ENCODE measurements at places on chromosomes 11 and 22. TPM values are rescaled to one million over a fixed set of nuclear protein-coding genes. Genes with fewer than 3 reads are reported as not detected.

- DNase-seq: no peak
- no peaks in the 10 kb centered on the region for H3K4me1 ChIP-seq
- no peak overlapping the region for H3K4me3 ChIP-seq
- no peaks in the 10 kb centered on the region for H3K27me3 ChIP-seq
These were observed 16.9 kb downstream of the RTCB start for GRCh38 chr22:32395107-32395506.

- H3K27me3 ChIP-seq: no peaks in the 10 kb centered on the region
- H3K27ac ChIP-seq: peak overlapping the region; percentile 94
- H3K4me1 ChIP-seq: peaks cover 24% of the 10 kb centered on the region
- H3K4me3 ChIP-seq: peak overlapping the region; percentile 71
- DNase-seq: no peak
These were observed 876 bp upstream of the UBE2L6 start for GRCh38 chr11:57568330-57568766.

DNA sequence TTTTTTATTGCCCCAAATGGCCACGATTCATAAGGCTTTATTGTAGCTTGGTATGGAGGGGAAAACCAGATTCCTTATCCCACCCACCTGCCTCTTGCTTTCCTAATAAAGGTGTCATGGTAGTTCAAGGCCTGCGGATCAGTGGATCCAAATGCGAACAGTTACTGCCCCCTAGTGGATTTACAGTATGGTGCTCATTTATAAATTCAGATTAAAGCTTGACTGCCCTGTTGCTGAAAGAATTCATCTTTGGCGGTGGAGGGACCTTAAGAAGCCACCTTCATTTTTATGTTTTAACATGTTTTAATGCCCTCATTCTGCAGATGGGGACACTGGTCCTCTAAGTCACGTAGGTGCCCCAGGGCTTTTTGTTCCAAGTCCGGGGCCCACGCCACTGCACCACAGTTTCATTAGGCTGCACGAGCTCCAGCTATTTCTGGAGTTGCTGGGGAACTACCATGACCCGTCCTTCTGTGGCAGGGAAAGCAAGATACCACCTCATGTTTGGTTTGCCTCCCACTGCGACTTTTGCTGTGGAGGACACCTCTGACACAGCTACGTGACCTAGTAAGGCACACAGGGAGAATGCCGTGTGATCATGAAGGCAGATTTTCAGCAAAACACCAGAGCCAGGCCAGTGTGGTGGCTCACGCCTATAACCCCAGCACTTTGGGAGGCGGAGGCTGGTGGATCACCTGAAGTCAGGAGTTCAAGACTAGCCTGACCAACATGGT is 15.6 kb upstream of the INCENP start:
- no peaks in the 10 kb centered on the region for H3K27me3 ChIP-seq
- no peaks in the 10 kb centered on the region for H3K36me3 ChIP-seq
- peaks cover 33% of the 10 kb centered on the region for H3K4me1 ChIP-seq
- DNase-seq: peak; percentile 87
- no peak overlapping the region for H3K4me3 ChIP-seq

GRCh38 chr22:47209547-47210023 is 447.1 kb downstream of the TBC1D22A start:
- H3K36me3 ChIP-seq: no peaks in the 10 kb centered on the region
- no peak overlapping the region for H3K4me3 ChIP-seq
- no peaks in the 10 kb centered on the region for H3K4me1 ChIP-seq
- DNase-seq: no peak
- H3K27me3 ChIP-seq: peaks cover 40% of the 10 kb centered on the region
- no peak overlapping the region for H3K27ac ChIP-seq

GRCh38 chr22:27613099-27614005 is 188.2 kb downstream of the MN1 start:
- H3K4me1 ChIP-seq: peaks cover 7% of the 10 kb centered on the region
- H3K4me3 ChIP-seq: no peak overlapping the region
- DNase-seq: no peak

- no peaks in the 10 kb centered on the region for H3K27me3 ChIP-seq
- H3K27ac ChIP-seq: no peak overlapping the region
- DNase-seq: no peak
- H3K36me3 ChIP-seq: no peaks in the 10 kb centered on the region
These were observed 47.8 kb downstream of the FLRT1 start for GRCh38 chr11:64083398-64084080.

- no peaks in the 10 kb centered on the region for H3K36me3 ChIP-seq
- DNase-seq: no peak
- peaks cover 30% of the 10 kb centered on the region for H3K27me3 ChIP-seq
- no peak overlapping the region for H3K4me3 ChIP-seq
- H3K4me1 ChIP-seq: no peaks in the 10 kb centered on the region
These were observed 158.2 kb downstream of the BUD13 start for GRCh38 chr11:116614306-116615210.

The TRABD gene
- 56.7 TPM for total RNA-seq

The KCNC1 gene
- total RNA-seq: 0.18 TPM

The SF3B2 gene
- total RNA-seq: 106 TPM

The MICALL1 gene
- total RNA-seq: 54.3 TPM

The OTOG gene
- not detected for total RNA-seq

The SCGB1A1 gene
- not detected for total RNA-seq

The SHISAL1 gene
- total RNA-seq: 0.45 TPM

The OR5AK2 gene
- 0.55 TPM for total RNA-seq

All from stomach (tissue), 19 donors.